ENCODE measurements at places on chromosomes 4 and X.

DNA sequence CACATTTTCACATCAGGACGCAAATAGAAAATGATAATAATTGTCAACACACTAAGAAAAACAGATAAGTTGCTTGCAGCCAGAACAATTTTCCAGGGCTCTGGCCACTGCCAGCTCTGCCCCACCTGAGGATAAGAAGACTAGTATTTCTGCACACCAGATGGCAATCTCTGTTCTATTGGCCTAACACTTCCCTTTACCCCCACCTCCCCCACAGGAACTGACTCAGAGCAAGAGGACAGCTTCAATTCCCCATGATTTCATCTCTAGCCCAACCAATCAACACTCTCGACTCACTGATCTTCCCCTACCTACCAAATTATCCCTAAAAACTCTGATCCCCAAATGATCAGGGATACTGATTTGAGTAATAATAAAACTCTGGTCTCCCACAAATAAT is 164.0 kb downstream of the SMARCA1 start:
- no peak for DNase-seq

GRCh38 chr4:24876431-24876830 is 36.4 kb downstream of the CCDC149 start:
- no peak for DNase-seq

GRCh38 chr4:73438582-73439215 is 2.7 kb downstream of the AFP start:
- DNase-seq: no peak

DNA sequence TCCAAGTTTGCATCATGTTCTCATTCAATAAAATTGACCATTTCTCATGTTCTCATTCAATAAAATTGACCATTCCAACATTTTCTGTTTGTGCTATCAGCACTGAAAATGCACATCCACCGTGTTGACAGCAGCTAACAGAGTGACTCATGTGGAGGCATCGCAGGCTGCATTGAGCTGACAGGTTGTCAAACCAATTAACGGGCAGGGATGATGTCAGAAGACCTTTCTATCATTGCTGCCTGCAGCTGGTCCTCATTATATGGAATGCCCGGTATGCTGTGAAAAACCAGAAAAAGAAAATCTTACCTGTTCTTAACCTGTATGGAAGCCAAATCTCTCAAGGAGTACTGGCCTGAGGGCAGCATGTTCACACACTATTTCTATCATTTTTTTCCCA is 202.0 kb downstream of the SMIM20 start:
- DNase-seq: no peak

DNA sequence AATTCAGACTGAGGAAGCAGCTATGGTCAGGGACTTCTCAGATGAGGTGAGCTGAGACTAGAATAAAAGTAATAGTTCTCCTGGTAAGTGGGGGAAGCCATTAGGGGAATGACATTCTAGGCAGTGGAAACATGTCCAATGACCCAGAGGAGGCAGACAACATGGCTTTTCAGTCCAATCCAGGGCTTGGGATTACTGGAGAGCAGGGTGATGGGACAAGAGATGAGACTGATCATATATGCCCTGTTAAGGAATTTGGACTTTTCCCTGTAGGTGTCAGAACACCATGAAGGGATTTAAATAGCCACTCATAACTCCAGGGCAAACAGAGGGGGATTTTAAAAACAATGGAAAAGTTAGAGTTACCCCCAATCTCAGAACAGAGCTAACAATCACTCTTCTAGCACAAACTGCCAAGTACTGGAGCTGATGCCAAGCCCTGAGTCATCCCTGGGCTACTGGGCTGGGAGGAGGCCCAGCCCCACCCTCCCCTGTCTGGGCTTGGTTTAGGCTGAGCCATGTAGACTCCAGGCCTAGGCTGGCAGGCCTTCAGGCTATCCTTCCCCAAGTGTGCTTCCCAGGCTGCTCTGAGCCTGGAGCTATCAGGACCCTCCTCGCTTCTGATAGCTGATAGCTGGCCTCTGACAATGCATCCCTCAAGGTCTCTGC is 22.7 kb upstream of the MSN start:
- DNase-seq: no peak

DNA sequence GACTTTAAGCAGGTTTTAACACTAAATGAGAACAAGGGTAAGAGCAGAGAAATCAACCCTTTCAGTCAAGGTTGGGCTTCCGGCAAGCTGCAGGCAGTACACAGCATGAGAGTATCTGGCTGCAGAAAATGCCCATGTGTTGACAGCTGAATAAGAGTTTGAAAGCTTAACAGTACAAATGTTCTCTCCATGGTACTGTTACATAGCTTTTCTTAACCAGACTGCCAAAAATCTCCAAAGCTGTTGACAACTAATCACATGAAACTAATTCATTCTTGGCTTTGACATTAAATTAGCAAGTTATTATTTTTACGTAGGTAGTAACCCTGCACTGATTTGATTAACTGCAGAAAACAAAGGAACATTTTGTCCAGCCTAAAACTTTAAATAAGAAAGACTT is 153.5 kb downstream of the SLC10A7 start:
- no peak for DNase-seq

GRCh38 chr4:83569429-83569828 is 33.5 kb downstream of the GPAT3 start:
- DNase-seq: no peak

- no peak for DNase-seq
These were observed 6.9 kb upstream of the AFF1 start for GRCh38 chr4:86927843-86928395.

- no peak for DNase-seq
These were observed 322.0 kb downstream of the NR3C2 start for GRCh38 chr4:148120216-148120615.

DNA sequence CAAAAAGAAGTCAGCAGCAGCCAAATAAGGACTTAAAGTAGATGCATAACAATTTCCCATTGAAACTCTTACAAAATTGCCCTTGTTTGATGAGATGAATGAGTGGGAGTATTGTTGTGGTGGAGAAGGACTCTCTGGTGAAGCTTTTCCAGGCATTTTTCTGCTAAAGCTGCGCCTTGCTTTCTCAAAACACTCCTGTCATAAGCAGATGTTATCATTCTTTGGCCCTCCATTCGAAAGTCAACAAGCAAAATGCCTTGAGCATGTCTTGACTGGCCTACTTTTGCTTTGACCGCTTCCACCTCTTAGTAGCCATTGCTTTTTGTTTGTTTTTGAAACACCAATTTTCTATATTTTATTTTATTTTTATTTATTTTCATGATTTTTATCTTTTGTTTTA is 340.9 kb upstream of the FGF13 start:
- DNase-seq: no peak

DNA sequence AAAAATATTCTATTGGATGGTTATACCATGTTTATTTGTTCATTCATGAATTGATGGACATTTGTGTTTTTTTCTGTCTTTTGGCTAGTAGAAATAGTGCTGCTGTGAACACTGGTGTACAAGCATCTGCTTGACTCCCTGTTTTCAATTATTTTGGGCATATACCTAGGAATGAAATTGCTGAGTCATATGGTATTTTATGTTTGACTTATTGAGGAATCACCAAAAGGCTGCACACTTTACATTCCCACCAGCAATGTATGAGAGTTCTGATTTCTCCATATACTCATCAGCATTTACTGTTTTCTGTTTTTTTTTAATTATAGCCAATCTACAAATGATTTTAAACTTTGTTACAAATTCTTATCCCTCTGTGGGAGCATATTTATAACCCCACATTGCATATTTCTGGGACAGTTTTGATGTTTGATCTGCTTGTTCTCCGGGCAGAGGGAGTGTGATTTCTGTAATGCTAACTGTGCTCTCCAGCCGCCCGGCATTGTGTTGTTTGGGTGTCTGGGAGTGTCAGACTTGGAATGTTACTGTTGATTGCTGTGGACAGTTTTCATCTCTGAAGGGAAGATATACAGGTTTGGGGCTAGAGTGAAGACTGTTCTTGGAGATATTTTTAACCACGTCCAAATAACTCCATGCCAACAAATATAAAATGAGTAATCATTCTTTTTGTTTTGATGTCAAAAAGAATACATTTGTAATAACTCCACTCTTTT is 60.5 kb upstream of the PGRMC2 start:
- DNase-seq: no peak

GRCh38 chr4:164087733-164088132 is 593.2 kb downstream of the TMA16 start:
- DNase-seq: no peak

- no peak for DNase-seq
These were observed 915 bp downstream of the CPZ start for GRCh38 chr4:8593264-8594096.

DNA sequence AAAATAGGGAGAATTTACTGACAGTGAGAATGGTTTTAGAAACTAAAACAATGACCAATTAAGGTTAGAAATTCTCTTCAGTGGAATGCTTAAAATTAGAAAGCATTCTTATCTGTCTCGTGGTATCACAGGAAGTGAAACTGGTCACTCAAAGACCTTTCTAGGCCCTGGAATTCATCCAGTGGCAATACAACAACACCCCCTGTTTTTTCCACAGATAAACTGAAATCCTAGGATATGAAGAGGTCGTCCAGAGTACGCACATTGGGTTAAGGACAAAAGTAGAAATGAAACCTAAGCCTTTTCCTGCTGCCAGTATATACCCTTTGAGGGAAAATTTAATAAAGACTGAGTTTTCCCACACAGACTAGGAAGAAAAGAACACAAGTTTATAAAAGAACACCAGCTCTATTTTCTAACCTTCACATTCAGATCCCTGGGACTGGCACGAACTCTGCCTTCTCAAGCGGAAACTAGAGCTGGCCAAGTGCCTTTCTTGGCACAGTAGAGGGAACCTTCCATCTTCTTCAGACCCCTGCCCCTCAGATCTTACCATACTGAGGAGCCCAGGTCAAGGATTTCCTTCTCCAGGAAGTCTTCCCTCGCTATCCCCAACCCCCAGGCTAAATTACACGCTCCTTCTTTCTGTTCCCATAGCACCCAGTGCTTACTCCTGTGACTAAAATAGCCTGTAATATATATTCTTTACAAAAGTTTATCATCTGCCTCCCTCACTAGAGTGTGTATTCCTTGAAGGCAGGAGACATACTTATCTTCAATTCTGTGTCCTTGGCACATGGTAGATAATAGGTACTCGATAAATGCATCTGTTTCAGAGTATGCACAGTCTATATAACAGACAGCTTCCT is 16.9 kb downstream of the LHFPL1 start:
- no peak for DNase-seq

DNA sequence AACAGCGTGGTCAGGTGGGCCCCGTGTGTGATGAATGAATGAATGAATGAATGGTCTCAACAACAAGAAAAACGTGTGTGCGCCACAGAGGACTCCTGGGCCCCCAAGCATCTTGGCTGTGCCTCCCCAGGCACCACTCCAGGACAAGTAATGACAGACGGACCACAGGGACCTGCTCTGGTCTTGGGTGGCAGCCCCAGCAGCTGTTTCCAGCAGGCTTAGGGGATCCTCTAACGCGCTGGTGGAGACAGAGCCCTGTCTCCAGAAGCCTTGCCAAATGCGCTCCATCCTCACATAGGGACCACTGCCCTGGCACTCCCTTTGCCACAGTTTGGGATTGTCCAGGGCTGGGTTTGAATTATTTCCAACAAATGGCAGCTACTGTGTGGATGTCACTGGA is 39.1 kb downstream of the PSAPL1 start:
- no peak for DNase-seq

- DNase-seq: no peak
These were observed 28.5 kb downstream of the EGFL6 start for GRCh38 chrX:13597874-13598273.

DNA sequence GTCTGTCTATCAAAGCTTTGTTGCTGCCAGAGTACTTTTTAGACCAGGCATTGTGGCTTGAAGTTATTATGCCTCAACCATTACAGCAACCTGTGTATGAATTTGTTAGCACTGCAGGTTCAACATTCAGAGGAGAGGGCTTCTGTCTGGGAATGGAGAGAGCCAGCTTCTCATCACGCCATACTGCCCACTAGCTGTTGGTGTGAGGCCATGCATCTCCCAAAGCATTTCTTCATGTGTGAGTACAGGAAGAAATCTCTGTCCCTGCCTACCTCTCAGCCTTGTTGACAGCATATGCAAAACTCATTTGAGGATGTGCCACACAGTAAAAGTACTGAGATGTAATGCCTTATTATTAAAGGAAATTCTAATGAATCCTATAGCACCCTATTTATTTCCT is 76.9 kb upstream of the PPARGC1A start:
- no peak for DNase-seq

DNA sequence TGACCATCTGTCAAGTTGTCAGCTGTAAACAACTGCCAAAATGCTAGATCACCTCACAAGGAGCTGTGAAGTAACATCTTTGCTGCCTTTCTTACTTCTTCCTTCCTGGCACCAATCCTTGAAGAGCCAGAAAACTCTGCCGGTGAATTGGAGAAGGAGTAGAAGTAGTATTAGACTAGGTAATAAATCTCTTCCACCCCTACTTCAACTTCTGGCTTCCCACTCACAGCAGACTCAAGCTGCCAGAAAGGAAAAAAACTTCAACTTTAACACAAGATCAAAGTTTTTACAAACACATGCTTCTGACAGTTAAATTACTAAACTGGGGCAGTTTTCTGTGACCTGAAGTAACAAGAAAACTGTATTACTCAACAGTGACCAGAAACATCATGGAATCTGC is 164.7 kb upstream of the SLC7A11 start:
- DNase-seq: no peak

DNA sequence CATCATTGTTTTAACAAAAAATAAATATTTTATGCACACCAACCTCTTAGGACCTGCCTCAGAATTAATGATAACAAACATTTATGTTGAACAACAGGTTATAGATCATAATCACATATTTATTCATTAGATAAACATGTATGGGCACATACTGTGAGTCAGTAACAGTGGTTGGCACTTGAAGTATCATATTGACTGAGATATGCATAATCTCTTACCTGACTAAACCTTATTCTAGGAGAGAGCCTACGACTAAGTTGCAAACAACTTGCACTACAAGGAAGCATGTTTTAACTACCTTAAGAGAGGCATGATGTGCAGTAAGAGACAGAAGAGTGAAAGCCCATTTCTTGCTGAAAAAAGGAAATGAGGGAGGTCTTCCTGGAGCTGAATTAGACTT is 6.5 kb upstream of the DACH2 start:
- DNase-seq: no peak

GRCh38 chr4:129334136-129334535 is 238.2 kb downstream of the C4orf33 start:
- DNase-seq: no peak

GRCh38 chr4:69823048-69823447 is 36.9 kb downstream of the SULT1E1 start:
- DNase-seq: no peak

DNA sequence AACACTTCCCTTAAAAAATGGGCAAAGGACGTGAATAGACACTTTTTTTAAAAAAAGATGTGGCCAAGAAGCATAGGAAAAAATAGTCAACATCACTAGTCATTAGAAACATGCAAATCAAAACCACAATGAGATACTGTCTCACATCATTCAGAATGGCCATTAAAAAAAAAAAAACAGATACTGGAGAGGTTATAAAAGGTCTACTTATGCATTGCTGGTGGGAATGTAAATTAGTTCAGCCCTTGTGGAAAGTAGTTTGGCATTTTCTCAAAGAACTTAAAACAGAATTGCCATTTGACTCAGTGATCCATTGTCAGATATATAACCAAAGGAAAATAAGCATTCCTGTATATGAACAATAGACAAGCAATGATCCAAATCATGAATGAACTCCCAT is 352.8 kb upstream of the EPHA5 start:
- no peak for DNase-seq
